ENCODE measurements at places on chromosomes 13 and 19.

GRCh38 chr13:41039746-41040145 is 20.6 kb upstream of the ELF1 start:
- DNase-seq, result no peak

GRCh38 chr19:18605546-18606280 is 886 bp downstream of the CRLF1 start:
- DNase-seq, result no peak

- no peak for DNase-seq
These were observed 3.7 kb upstream of the AKAP8L start for GRCh38 chr19:15422296-15423075.

DNA sequence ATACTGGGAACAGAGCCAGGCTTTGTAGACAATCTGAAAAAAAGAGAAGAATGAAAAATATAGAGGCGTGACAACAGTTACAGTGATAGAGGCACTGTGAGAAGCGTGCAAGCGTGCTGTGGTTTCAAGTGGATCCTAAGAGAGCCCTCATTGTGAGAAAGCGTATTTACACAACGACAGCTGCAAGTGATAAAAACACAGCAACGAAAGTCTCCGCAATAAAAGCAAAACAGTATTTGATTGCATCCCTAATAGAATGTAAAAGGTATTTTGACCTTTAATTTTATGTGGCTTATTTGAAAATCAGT is 642.7 kb upstream of the ARGLU1 start:
- DNase-seq, result no peak

DNA sequence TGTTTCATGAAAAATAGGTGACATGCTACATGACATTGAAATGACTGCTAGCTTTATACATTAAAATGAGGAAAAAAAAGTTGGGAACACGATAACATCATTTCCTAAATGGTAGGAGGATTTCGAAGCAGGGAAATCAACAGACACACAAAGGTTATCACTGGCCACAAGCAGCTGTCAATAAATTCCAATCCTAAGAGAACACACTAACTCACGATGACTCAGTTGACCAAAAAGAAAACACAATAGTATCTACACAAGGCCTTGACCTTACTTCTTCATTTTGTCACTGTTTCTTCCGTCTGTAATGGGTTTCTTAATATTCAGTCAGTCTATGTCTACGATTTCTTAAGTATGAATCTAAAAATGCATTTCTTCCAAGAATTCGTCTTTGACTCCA is 36.5 kb downstream of the STARD13 start:
- DNase-seq, result no peak

GRCh38 chr13:111403266-111403665 is 82.8 kb downstream of the TEX29 start:
- DNase-seq, result no peak

GRCh38 chr13:37138926-37139325 is 33.5 kb upstream of the CSNK1A1L start:
- DNase-seq, result no peak

DNA sequence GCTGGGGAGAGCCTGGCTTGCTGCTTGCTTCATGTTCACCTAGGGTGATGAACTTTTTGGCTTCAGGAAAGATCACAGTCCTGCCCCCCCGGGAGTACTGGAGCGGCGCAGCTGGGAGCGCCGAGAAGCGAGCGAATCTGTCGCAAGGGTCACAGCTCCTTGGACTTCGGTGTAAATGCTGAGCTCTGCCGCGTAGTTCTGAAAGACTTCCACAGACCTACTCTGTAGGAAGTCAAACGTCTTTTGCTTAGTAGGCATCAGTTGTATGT is 2.7 kb downstream of the ING1 start:
- no peak for DNase-seq

GRCh38 chr19:30076101-30076551 is 134.1 kb downstream of the URI1 start:
- no peak for DNase-seq

- DNase-seq, result no peak
These were observed 19.5 kb upstream of the SPRY2 start for GRCh38 chr13:80360453-80360800.

GRCh38 chr19:56351208-56351607 is 36.6 kb upstream of the ZSCAN5A start:
- DNase-seq, result no peak
